Activated CD4-positive, alpha-beta T cell treated with anti-CD3 and anti-CD28 coated beads, Interleukin-2, Interleukin-6, amounts not matched to agents 100 ng/mL and 50 ng/mL, durations not matched to agents 16 hours and 8 hours (primary cell): ENCODE measurements at places on chromosomes 7 and 10.
A peak's percentile ranks its signal among the peaks of the same experiment; 100 is the strongest.

DNA sequence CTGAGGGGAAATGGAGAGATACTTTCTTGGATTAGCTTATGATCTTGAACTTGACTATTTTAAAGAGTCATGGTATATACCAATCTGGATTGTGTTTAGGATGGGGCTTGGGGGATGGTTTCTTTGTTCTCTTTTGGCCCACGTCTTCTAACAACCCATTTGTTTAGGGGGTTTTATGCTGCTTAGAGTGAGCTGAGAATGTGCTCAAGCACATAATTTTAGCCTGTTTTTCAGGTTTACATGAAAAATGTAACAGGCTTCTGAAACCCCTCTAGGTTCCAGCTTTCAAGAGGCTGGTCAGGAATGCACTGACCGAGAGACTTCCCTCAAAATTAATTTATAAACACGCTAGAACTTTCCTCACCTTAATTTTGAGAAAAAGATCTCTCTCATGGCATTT, 94.3 kb downstream of the AUTS2 start:
- no peak for DNase-seq

DNA sequence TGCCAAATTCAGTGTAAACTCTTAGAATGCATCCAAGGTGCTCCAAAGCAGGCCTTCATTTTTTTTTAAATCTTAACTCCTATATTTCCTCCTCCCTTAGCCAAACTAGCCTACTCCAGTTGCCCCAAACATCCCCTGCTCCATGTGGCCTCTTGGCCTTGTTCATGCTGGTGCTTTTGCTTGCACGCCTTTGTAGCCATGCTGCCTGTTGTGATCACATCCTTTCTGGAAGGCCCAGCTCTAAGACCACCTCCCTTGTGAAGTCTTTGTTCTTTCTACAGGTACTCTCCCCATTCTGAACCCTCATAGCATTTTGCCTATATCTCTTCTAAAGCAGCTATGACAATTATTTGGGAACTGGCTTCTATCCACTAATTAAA, 375.3 kb upstream of the NFE2L3 start:
- no peak for DNase-seq

GRCh38 chr7:116780521-116780920, 81.9 kb upstream of the CAPZA2 start:
- no peak for DNase-seq

DNA sequence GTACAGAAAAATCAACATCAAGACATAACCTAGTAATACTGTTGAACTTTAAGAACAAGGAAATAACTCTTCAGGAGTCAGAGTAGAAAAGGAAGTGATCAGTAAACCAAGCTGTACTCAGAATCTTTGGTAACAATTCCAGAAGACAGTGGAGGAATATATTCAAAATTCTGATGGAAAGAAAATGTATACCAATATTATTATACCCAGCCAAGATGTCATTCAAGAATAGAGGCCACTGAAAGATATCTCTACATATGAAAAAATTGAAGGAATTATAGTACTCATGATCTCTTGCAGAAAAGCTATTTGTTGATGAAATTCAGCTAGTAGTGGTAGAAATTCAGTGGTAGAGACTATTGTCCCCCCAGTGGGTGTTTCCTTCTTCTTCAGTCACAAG, 182.6 kb upstream of the ZMIZ1 start:
- no peak for DNase-seq

DNA sequence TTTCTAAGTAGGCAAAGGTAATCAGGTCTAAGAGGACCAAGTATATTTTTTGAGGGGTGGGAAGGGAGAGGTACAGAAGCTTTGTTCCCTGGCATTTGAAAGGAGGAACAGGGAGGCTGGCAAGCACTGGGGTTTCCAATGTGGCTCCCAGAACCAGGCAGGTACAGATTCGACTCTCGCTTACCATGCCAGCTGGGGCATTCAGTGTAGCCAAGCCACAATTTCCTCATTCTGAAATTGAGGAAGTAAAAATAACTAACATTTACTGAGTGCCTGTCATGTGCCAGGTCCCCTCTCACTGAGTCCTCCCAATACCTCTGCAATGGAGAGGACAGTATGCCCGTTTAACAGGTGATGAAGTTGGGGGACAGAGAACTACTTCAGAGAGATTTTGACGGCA, 45.9 kb upstream of the BET1 start:
- no peak for DNase-seq

DNA sequence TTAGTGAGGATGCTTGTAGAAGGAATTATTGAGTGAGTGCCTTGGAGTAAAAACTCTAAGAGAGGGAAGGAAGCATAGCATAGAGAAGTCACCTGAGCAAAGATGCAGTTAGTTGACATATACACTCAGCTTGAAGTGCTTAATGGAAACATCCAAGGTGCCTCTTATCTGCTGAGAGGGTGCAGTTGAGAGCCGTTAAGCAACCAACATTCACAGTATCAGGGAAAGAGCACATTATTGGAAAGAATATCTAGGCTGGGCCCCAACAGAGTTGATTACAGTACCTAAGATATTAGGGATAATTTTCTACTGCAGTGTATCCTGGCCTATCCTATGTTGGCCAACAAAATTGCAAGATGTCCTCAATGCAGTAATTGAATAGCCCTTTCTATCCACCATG, 302.0 kb downstream of the ETV1 start:
- DNase-seq: no peak

DNA sequence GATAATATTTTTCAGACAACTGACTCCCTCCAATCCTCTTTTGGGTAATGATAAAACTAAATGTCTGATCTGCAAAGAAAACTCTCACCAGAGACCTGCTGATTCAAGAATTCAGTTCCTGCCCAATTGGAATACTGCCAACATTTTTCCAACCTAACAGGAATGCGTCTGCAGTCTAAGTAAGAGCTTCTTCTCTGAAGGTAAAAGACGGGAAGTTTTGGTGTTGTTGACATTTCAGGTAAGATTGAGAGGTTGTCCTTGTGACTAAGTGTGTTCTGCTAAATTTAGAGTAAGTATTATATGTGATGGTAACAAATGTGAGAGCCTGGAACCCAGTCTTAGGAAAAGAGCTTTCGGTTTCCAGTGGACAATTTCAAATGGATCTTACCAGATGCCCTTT, 17.6 kb downstream of the IFIT5 start:
- DNase-seq: no peak

DNA sequence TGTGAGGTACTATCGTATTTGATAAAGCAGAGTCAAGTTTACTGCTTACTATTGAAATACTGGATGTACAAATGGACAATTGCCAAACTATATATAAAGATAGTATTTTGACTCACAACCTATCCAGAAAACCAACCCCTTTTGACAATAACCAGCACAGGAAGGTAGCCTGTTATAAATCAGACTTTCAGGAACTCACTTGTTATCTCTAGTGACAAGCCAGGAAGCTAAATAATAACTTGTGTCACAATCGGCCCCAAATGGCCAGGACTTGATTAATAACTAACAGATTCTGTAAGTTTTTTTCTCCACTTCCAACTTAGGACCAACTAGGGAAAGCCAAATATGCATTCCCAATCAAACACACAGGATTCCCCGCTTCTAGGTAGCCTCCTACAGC, 38.8 kb upstream of the SLC35G1 start:
- DNase-seq: no peak

GRCh38 chr10:51700228-51700817, 928 bp upstream of the CSTF2T start:
- peak; percentile 11 for DNase-seq

DNA sequence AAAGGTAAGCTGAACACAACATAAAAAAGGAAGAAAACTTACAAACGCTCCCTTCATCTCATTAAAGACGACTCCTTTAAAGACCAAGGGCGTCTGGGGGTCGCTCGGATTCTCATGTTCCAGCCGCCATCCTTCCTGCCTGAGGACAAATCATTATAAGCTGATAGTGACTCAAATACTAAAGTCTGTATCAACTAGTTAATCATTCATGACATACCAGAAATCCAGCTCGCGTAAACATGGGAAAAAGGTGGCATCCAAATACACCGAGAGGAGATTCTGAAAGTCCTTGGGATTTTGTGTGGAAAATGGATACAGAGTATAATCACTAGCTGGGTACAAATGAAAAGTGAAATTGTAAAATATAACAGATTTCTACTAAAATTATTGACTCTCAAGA, 7.4 kb downstream of the PITRM1 start:
- no peak for DNase-seq

- DNase-seq: no peak
These were observed 83.5 kb downstream of the TNS3 start for GRCh38 chr7:47498229-47499056.

DNA sequence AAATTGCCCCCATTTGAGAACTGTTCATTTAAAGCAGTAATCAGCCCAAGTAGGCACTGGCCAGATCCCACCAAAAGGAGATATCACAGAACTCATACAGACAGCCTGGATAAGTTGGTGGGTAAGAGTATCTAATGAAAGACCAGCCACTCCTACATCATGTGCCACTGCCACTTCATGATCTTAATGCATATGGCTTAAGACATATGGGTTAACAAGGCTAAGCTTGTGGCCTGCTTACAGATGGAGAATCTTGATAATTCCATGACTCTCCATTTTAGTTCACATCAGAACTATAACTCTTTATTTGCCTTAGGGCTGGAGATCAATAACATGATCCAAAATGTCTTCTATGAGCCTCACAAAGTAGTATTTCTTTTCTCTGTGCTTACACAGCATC, 6.8 kb upstream of the IFIT1B start:
- DNase-seq: no peak

DNA sequence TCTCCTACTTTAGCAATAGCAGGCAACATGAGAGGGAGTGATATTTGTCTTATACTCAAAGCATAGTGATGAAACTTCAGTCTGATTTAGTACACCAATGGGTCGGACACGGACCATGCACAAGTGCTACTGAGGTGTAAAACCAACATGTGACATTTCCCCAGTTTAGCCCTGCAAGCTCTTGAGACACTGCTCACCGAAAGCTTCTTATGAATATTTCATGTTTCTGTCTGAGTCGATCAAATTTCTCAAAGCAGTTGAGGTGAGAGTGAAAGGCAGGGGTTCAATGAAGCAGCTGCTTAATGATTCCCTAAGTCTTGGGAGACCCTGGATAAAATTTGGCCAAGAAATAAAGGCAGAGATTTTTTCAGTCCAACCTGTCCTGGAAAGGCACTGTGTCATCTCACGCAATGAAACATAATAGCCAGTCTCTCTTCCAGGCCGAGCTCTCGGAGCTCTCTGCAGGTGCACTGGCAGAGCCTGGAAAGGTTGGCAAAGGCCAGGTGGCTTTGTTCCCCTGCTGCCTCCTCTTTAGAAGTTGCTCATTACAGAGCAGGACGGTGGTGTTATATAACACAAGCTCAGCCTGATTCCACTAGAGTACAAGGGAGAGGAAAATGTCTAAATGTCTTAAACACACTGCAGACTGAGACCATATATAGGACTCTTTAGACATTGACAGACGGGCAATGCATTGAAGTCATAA, 33.9 kb upstream of the XPNPEP1 start:
- DNase-seq: no peak

DNA sequence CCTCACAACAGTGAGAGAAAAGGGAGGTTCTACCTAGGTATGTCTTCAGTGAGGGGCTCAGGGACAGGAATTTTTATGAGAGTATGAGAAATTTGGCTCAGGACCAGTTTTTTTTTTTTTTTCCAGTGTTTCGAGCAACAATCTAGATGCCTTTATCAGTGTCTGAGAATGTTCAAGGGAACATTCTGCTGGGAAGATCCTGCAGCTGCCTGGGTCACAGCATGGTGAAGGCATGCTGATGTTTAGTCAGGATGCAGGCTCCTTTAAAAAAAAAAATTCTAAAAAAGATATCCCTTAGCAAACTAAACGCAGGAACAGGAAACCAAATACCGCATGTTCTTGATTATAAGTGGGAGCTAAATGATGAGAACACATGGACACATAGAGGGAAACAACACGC, 31.0 kb downstream of the SBDS start:
- DNase-seq: no peak

GRCh38 chr10:130012129-130012528, 48.1 kb upstream of the EBF3 start:
- no peak for DNase-seq

GRCh38 chr10:97689559-97690020, 2.5 kb upstream of the AVPI1 start:
- no peak for DNase-seq

DNA sequence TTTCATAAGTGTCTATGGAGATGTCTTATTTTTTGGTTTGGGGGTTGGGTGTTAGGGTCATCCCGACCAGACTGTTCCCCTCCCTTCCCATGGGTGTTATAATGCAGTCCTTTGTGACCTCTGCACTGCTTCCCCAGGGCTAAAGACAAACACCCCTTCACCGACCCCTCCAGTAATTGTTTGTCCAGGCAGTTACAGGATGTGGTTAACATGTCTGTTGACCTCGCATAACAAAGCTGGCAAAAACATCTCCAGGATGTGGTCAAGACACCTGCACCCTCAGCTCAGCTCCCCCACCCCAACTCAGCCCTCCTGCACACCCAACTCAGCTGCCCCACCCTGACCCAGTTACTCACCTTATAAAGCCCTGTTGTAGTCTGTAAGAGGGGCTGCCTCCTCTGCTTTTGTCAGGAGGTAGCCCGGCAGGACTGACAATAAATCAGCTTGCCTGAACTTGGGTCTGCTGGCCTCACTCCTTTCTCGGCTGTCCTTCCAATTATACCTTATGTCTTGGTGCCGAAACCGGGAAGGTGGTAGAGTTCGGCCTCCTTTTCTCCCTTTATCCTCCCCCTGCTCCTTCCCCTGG, 102.2 kb downstream of the ZNF92 start:
- DNase-seq: peak; percentile 38

- DNase-seq: peak; percentile 51
These were observed at the start of gene ASB13 for GRCh38 chr10:5666008-5666840. ASB13 (minus strand) TSS chr10:5666595; CDS start chr10:5666551, 44 bp downstream.

DNA sequence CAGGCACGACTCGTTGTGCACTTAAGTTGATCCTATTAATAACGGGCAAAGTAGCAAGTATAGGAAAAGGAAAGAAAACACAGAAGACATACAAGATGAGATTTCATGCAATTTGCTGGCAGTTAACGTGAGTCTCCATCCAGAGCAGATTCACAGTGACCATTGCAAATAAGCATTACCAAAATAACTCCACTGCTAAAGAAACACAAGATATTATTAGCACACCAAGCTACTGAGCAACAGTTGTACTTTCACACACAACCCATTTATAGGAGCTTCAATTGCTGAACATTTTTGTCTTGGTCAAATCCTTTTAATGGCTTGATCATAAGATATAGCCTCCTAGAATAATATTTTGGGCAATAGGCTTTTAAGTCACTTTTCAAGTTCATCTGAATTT, 187.7 kb upstream of the HGF start:
- DNase-seq: no peak

DNA sequence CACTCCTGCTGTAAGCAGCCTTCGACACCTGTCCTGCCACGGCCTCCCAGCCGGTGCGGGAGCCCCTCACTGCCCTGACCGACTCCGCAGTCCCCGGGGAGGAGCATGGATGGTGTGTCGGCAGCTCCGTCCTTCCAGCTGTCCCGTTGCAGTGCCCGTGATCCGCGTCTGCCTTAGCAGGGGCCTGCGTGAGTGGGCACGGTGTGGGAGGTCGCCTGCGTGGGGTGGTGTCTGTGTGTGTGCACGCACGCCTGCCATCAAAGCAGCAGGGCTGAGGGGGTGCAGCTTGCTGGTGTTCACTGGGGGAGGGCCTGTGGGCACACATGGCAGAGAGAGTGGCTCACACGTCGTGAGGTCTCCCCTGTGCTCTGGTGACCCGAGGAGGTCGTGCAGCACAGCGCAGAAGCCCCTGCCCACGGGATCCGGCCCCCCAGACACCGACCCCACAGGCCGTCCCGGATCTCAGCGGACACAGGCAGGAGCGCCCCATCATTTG, 10.3 kb downstream of the MAFK start:
- no peak for DNase-seq
